Activated T-cell treated with anti-CD3 and anti-CD28 coated beads for 48 hours (primary cell): ENCODE measurements at places on chromosomes 11 and 22.

- DNase-seq, result no peak
These were observed 16.8 kb downstream of the MUC2 start for GRCh38 chr11:1091332-1092083.

GRCh38 chr11:103111400-103111799 lies 2.2 kb downstream of the DYNC2H1 start:
- DNase-seq, result no peak

- no peak for DNase-seq
These were observed 626 bp downstream of the DNAL4 start for GRCh38 chr22:38793317-38793716.

GRCh38 chr11:86106916-86107315 lies 38.0 kb upstream of the PICALM start:
- DNase-seq, result no peak

DNA sequence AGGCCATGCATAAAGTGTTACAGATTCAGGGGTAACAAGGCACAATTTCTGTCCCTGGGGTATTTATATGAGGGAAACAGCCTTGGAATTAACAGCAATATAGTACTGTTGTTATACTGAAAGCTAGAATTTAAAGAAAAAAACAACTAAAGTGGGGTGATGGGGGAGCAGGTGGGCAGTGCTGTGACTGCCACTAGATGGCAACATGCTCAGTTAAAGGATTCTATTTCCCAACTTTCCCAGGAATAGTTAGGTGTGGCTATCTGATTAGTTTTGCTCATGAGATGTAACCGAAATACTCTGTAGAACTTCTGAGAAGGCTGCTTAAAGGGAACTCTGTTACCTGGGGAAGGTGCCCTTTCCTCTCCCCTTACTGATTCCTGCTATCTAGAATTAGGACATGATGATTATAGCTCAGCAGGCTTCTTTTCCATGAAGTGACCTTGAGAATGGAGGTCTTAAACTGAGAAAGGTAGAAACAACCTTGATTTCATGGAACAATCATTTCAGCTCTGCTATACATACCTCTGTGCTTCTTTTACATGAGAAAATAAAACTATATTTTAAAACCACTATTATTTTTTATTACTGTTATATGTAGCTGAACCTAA lies 102.6 kb downstream of the RELT start:
- DNase-seq, result no peak

DNA sequence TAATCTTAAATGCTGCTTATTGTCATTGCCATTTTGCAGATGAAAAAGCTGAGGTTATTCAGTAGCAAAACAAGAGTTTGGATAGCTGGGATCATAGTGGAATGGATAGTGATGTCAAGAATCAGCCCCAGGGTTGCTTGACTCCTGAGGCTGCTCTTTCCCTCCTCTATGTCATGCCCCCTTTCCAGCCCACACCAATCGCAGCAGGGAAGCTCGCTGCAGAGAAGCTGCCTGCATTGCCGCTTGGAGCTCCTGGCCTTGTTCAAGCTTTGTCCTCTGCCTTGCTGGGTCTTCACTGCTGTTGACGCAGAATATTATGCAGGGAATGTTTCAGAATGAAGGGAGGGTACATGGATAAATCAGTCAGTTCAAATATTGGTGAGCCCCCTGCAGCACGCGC lies 128.8 kb upstream of the RASSF10 start:
- no peak for DNase-seq

DNA sequence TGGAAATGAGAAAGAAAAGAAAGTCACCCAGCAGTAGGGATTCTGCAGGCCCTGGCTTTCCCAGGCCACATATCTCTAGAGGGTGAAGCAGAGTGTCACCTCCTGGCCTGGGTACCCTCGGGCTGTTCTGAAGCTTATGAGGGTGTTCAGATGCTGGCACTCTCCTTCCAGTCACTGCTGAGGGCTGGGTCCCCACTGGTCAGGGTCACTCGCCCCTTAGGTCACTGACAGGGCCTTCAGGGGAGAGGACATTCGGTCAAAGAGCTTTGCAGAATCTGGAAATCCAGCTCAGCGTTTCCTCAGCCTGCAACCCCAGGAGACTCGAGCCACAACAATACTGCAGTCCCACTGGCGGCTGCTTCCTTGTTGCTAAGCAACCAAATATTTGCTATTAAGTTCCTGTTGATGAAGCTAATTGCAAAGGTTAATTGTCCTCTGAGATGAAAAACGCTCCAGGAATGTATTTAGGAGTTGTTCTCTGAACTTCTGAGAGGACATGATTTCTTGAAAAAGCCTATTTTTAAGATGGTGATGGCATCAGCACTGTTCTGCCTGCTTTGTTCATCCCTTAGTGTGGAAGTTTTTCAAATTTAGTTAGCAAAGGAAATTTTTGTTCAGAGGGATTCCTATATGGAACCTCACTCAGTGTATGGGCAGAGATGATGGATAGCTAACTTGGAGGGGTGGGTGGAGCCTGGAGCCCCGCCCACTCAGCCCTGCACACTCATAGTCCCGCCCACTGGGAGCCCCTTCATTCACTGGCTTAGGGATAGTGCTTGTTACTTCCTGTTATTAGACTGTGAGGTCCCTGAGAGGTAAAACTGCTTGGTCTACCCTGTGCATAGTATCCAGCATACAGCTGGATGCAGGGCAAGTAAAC lies 109.2 kb downstream of the CSNK2A3 start:
- DNase-seq, result peak; percentile 22

- DNase-seq, result no peak
These were observed 6.3 kb downstream of the RCOR2 start for GRCh38 chr11:63910675-63911074.

- DNase-seq, result no peak
These were observed 59.9 kb downstream of the PAK1 start for GRCh38 chr11:77413850-77414460.

- no peak for DNase-seq
These were observed 38.8 kb downstream of the TXN2 start for GRCh38 chr22:36442506-36443197.

DNA sequence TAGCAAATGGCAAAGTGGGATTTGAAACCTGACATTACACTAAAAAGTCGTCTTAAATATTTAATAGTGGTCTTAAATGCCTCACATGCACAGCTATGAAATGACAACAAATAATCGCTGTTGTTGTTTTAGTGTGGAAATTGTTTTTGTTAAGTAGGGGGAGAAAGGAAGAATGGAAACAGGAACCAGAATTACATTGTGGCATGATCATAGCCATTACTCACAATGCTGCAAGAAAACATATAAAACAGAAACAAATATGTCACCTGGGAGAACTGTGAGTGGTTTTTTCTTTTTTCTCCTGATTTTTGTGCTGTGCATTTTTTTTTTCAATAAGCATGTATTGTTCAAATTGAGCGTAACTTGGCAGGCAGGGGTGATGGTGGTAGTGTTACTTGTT lies 22.9 kb downstream of the FAM76B start:
- DNase-seq, result no peak

DNA sequence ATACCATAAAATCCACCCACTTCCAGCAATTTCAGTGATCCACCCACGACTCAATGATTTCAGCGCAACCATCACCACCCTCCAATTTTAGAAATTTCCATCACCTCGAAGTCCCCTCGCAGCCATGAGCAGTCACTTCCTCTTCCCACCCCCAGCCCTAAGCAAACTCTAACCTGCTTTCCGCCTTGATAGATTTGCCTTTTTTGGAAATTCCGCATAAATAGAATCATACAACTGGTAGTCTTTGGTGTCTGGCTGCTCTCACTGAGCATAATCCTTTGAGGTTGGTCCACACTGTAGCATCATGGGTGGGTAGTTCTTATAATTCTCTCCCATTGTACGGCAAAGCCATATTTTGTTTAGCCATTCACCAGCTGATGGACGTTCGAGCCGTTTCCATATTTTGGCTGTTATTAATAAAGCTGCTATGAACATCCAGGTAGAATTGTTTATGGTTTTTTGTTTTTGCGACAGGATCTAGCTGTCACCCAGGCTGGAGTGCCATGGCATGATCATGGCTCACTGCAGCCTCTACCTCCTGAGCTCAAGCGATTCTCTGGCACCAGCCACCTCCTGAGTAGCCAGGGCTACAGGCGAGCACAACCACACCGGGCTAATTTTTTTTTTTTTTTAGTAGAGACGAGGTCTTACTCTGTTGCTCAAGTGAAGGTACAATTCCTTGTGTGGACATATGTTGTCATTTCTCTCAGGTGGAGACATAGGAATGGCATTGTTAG lies 16.0 kb downstream of the PIM3 start:
- DNase-seq, result no peak

DNA sequence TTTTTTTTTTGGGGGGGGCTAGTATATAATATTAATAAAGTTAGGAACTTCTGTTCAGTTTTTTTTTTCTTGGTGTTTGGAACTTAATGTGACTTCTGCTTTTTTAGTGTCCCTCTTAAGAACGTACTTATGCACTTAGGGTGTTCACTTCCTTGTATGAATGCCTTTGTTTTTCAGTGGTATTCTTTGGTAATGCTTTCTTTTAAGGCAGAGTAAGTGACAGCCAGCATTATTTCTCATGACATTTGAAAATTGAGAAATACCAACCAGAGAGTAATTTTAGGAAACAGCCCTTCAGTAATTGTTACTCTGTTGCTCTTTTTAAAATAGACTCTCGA lies 2.4 kb downstream of the GRK3 start:
- DNase-seq, result no peak

GRCh38 chr11:130452940-130453339 lies 4.5 kb downstream of the ADAMTS15 start:
- DNase-seq, result no peak

DNA sequence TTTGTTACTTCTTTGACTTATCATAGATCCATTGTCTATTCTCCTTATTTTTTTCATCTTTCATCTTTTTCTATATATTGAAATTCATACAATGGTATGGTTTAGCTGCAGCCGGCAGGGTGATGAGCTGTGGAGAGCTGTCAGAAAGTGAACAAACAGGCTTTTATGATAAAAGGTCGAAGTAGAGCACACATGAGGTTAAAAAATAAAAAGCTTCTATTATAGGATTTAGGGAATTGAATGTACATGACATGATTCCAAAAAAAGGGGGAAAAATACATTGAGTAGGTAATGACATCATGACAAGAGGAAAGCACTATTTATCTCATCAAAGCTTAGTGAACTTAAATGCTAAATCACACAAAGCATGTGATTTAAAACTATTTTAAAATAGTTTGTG lies 884.8 kb downstream of the METTL15 start:
- no peak for DNase-seq

DNA sequence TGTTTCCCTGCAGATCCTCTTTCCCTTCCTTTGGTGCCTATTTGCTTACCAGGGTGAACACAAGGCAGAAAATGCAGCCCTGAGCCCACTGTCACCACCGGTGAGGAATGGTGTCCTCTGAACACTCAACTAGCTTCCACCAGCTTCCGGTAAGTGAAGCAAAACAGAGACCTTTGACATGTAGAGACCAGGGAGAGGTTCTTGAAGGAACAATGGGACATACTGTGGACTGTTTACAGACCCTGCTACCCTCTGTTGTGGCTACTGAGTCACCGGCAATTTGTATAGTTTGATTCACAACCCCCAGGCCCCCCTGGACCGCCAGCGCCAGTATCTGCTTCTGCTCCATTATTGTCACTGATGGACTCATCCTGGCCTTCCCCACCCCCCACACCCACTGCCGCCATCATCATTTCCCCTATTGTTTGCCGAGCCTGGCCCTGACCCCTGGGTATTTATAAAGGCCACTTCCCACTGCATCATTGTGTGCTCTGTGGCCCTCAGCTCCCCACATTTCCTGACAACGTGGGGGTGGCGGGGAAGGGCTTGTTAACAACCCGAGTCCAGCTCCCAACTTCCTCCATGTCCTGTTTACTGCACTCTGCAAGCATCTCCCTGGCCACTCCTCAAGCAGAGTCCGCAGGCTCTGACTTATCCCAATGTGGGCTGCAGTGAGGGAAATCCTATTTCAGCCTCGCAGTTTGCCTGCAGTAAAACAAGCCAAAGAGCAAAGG lies 252.9 kb downstream of the ETS1 start:
- no peak for DNase-seq

GRCh38 chr11:113384551-113384950 lies 3.0 kb upstream of the ANKK1 start:
- DNase-seq, result no peak

DNA sequence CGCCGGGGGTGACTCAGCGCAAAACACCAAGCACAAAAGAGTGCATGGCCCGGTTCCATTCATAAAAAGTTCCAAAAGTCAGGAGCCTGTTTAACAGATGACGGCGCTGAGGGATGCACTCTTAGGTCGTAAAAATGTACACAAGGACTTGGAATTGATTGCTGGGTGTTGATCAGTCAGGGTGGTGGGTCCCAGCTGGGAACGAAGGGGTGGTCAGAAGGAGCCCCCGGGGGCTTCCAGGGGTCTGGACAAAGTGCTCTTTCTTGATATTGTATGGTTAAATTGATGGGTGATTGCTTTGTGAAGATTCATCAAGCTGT lies 20.7 kb downstream of the IFITM10 start:
- DNase-seq, result no peak

- no peak for DNase-seq
These were observed 726.6 kb upstream of the ARHGAP42 start for GRCh38 chr11:99960536-99960935.

GRCh38 chr11:118914178-118914918 lies 11.4 kb downstream of the BCL9L start:
- peak; percentile 61 for DNase-seq

DNA sequence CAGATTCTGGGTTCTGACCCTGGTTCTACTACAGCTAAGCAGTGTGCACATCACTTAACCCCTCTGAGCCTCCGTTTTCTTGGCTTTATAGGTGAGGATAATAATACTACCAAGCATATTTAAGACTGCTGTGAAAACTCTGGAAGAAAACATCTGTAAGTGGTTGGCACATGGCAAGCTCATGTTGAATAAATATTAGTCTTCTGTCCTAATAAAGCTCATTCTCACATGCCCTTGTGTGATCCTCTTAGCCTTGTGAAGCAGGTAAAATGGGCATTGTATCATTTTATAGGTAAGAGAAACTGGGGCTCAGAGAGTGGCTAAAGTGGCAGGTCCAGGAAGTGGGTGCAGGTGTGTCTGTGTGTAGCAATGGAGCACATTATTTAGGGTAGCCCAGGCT lies 8.5 kb downstream of the PKNOX2 start:
- DNase-seq, result no peak

- no peak for DNase-seq
These were observed 1.1 kb downstream of the HYOU1 start for GRCh38 chr11:119055901-119056300.

DNA sequence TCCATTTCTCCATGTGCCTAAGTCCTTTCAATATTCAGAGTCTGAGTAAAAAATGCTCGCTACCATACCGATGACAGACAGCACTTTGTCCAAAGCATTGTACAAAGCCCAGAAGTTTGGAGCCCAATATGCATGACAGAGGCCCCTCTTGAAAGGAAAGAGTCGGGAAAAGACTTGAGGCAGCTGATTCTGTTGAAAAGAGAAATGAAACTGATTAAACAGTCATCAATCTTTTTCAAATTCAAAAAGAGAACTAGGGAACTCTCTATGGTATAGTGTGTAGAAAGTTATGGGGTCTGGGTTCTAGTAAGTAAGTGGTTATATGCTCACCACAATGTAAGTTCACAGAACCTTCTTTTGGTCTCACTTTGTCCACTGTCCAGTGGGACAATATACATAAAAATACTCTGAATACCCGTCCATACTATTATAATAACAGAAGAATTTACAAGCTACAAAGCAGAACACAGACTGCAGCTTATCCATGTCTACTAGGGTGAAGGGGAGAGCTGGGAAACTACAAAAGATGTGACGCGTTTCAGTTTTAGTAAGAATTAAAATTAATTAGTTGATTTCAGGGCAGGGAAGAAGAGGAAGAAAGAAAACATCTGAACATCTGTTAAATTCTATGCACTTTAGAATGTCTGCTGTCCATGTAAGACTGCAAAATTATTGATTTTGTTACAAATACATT lies 26.7 kb downstream of the ALG8 start:
- no peak for DNase-seq

- DNase-seq, result no peak
These were observed 43.9 kb downstream of the C11orf91 start for GRCh38 chr11:33656768-33657167.
